ENCODE measurements at places on chromosomes 7 and 10. TPM values are rescaled to one million over a fixed set of nuclear protein-coding genes. Genes with fewer than 3 reads are reported as not detected.

The ACHE gene
- total RNA-seq = 0.17 TPM

- no peak for DNase-seq
These were observed 241.6 kb upstream of the TCERG1L start for GRCh38 chr10:131553121-131553520.

- no peak for DNase-seq
These were observed 57.9 kb downstream of the PRF1 start for GRCh38 chr10:70544431-70545340.

The GNGT1 gene
- not detected for total RNA-seq

The ZNF736 gene
- total RNA-seq = 25.8 TPM

GRCh38 chr10:18737841-18738240 is 78.6 kb downstream of the ARL5B start:
- no peak for DNase-seq

DNA sequence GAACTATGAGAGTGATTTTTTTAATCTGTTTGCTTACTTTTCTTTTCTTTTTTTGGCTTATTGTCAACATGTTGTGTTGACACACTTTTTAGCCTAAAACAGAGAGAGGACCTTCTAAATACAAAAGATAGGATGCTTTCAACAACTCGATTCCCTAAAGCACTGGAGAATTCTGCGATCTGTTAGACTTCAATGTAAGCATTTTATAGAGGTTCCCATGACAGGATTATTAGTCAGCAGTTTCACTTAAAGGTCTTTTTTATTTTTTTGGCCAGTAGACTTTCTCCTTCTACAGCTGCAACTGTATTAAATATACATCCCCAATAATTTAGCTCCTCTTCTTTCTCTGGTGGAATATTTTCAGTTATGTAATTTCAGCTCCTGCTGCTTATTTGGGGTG is 12.7 kb upstream of the NRP1 start:
- DNase-seq = peak; percentile 50

DNA sequence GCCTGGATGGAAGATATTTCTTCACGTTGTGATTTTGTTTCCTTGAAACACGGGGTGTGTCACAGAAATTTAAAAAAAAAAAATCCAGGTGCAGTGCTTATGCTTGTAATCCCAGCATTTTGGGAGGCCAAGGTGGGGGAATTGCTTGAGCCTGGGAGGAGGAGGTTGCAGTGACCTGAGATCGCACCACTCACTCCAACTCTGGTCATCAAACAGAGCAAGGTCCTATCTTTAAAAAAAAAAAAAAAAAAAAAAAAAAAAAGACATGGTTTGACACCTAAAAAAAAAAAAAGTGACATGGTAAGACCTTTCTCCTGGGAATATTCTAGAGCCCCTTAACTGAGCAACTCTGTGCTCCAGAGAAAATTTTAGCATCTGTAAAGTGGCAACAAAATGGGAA is 9.0 kb upstream of the LRRC4 start:
- DNase-seq = no peak

- peak; percentile 8 for DNase-seq
These were observed 6.6 kb downstream of the NPC1L1 start for GRCh38 chr7:44534501-44534900.

The UTF1 gene
- total RNA-seq = not detected
